ENCODE measurements at places on chromosomes 7 and 10.

DNA sequence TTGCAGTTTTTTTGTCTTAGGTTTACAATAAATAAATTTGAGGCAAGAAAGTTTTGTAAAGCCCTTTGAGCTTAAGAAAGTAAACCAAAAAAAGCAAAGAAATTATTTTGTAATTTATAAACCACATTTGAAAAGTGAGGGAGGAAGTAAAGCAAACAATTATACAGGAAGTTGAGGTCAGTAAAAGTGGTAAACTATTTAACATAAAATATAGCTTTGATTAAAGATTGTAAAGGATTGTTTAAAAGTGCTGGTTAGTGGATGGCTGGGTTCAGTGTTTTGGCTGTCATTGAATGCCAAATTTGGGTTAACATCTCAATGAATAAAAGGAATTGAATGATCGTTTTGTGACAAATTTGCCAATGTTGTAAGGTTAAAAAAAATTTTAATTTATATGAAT, 9.9 kb downstream of the SOSTDC1 start:
- DNase-seq, result no peak

GRCh38 chr10:61993711-61994401, 92.4 kb downstream of the ARID5B start:
- peak; percentile 66 for DNase-seq

GRCh38 chr7:106562711-106563366, 98.1 kb downstream of the CCDC71L start:
- no peak for DNase-seq

DNA sequence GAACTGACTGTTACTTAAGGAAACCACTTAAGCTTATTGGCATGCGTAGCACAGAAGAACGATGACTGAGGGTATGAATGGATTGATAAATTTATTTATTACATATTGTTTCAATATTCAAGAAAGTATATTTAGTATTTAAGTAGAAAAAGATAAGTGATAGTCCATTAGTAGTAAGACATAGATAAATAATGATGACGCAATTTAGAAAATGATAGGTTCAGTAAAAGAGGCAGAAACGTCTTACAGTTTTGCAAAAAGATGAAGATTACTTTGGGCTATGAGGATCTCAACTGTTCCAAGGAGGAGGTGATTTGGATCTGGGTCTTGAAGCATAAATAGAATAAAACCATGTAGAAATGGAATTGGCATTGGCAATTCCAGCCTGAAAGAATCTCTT, 36.6 kb upstream of the RSU1 start:
- DNase-seq, result no peak

DNA sequence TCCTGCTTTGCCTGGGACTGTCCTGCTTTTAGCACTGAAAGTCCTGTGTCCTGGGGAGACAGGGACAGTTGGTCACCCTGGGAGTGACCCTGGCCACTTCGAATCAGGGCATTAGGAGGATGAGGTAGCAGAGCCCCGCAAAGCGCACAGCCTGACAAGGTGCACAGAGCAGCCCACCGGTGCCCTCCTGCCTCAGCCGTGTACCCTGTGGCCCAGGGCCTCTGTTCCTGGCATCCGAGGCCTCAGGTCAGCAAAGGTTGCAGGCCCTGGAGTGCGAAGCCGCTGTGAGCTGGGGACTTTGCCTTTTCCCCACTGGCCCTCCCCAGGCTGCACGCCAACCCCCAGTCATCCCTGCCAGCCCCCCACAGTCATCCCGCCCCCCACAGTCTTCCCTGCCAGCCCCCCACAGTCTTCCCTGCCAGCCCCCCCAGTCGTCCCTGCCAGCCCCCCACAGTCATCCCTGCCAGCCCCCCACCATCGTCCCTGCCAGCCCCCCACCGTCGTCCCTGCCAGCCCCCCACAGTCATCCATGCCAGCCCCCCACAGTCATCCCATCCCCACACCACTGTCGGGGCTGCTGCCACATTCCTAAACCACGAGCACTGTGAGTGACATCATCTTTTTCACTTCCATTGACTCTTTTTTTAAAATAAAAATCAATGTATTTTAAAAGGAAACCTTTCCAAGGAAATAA, 91.8 kb downstream of the RGS10 start:
- DNase-seq, result peak; percentile 27

GRCh38 chr7:105021967-105022366, 8.0 kb downstream of the KMT2E start:
- no peak for DNase-seq

DNA sequence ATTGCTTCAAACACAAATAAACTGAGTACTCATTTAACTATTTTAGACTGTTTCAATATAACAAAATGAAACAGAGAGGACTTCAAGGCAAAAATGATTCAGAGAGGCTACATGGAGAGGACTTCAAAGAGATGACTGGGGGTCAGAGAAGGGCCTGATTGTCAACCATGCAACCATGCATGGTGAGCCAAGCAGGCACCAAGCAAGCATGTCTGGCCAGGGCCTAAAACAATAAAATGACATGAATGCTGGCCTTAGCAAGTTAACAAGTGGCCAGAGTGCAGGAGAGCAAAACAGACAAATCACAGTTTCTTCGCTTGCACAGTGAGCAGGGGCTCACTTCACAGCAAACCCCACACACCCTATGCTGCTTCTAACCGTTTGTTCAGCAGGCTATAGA, 356.5 kb upstream of the MTPN start:
- no peak for DNase-seq

DNA sequence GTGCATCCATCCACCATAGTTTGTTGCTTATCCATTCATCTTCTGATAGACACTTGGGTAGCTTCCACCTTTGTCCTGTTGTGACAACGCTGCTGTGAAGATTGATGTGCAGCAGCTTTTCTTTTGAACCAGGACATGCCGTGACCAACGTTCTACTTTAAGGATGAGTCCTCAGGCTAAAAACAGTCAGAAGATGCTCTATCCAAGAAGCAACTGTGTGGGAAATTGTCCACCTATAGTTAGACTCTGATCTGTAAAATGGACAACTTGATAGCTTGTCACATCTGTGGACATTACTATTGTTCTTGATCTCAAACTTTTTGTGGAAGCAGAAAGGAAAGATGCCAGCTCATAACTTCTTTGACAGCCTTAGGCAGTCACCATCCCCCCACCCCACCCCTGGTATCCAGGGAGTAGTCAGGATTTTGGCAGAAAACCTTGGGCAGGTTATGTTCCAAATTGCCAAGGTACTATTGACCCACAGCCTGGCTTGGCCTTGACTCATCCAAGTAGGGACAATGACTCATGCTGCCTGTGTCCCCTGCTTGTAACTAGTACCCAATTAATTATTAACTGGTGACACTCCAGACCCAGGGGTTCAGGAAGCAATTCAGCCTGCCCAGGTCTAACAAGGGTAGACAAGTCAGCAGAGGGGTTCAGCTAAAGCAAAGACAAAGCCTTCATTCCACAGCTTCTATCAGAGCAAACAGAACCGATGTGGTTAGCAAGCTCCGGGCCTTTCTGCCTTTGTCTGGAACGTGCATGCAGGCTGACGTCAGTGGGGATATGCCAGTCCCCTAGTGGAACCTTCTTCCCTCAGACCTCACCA, 99.6 kb upstream of the ANLN start:
- DNase-seq, result peak; percentile 46

GRCh38 chr10:29243750-29244149, 45.1 kb upstream of the LYZL1 start:
- no peak for DNase-seq

GRCh38 chr7:50304911-50305582, 531 bp downstream of the IKZF1 start:
- no peak for DNase-seq

DNA sequence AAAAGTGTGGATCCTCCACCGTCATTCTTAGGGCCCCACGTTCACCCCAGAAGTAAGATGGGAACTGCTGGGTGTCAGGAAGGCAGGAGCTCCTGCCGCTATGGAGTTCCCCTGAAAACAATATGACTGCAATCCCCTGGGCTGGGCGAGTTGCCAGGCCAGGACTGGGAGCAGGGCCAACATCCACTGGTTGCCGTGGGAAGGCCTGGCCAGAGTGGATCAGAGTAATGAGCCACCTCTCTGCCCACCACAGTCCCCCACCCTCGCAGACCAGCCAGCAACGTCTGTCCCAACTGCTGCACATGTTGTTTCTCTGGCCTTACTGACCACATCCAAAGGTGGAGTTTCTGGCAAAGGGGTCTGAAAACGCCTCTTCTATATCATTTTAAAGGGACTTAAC, 86.6 kb downstream of the STRA8 start:
- DNase-seq, result peak; percentile 88

- DNase-seq, result no peak
These were observed 30.9 kb downstream of the GIMAP8 start for GRCh38 chr7:150481186-150481920.

GRCh38 chr10:76624470-76624869, 1013.1 kb downstream of the KCNMA1 start:
- DNase-seq, result no peak

- DNase-seq, result peak; percentile 52
These were observed 449.9 kb upstream of the ANKRD30A start for GRCh38 chr10:36675458-36675880.
